ENCODE measurements at places on chromosomes 4 and X.
A peak's percentile ranks its signal among the peaks of the same experiment; 100 is the strongest.

DNA sequence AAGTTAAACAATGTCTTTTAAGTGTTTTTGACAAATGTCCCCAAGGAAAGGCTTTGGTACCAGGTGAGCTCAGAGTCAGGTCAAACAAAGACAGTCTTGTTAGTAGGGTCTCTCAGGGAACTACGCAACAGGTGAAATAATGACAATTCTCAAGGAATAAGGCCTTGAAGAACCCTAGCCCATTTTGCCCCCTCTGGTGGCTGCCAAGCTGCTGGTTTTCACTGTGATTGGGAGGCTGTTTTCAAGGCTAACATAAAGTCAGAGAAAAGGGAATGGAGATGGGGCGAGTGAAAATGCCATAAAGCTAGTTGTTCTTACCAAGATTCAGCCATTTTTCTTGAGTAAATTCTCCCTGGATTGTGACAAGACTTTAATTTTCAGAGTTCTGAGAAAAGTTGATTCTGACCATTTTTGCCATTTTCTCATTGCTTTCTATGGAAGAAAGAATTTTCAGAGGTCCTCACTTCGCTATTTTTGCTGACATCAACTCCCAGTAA lies 58.7 kb downstream of the RWDD4 start:
- no peak for DNase-seq

GRCh38 chr4:176902710-176903323 lies 110.1 kb upstream of the VEGFC start:
- peak; percentile 96 for DNase-seq

GRCh38 chr4:156792462-156793085 lies 179.0 kb downstream of the PDGFC start:
- no peak for DNase-seq

- peak; percentile 10 for DNase-seq
Measured at GRCh38 chr4:172813359-172813923, 355.2 kb upstream of the GALNT7 start.

GRCh38 chr4:140174543-140174942 lies 20.6 kb upstream of the MAML3 start:
- DNase-seq, result no peak

DNA sequence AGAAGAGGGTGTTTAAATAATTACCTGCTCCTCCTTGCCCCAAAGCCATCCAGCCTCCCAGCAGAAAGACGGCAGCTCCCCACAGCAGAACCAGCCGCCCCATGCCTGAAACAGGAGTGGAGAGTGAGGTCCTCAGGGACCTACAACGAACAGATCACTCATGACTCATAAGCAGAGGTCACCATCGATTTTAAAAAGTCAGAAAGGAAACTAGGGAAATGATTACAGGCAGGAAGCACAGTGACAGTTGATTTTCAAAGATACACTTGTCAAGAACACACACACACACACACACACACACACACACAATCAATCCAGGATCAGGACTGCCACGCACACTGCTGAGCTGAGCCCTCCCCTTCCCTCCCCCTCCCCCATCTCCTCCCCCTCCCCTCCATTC lies at the start of gene CRLF2:
CRLF2 (minus strand) TSS at position 118 of the 400 bp plus-strand sequence; CDS start at position 103, 15 bp downstream.
- peak; percentile 1 for DNase-seq

- peak; percentile 54 for DNase-seq
Measured at GRCh38 chr4:17068891-17069290, 170.4 kb upstream of the LDB2 start.

- no peak for DNase-seq
Measured at GRCh38 chr4:16555156-16555555, 328.9 kb upstream of the TAPT1 start.

- peak; percentile 85 for DNase-seq
Measured at GRCh38 chrX:10240918-10241317, 84.1 kb downstream of the CLCN4 start.

DNA sequence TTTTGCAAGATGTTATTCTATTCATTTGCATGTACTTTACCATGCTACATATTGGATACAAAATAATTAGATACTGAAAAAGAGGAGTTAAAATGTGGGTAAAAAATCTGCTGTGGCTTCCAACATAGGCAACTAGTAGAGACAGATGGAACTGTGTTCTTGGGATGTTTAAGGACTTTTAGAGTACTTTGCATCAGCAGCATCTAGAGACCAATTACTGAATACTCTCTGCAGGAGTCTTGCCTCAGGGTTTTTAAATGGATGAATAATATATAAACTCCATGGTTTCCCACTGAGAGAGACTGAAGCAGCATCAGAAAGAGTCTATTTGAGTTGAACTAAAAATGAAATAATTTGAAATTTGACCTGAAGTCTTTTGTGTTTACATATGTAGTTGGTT lies 676.7 kb downstream of the GALNTL6 start:
- no peak for DNase-seq

- no peak for DNase-seq
Measured at GRCh38 chr4:152696764-152697261, 17.0 kb upstream of the TMEM154 start.

DNA sequence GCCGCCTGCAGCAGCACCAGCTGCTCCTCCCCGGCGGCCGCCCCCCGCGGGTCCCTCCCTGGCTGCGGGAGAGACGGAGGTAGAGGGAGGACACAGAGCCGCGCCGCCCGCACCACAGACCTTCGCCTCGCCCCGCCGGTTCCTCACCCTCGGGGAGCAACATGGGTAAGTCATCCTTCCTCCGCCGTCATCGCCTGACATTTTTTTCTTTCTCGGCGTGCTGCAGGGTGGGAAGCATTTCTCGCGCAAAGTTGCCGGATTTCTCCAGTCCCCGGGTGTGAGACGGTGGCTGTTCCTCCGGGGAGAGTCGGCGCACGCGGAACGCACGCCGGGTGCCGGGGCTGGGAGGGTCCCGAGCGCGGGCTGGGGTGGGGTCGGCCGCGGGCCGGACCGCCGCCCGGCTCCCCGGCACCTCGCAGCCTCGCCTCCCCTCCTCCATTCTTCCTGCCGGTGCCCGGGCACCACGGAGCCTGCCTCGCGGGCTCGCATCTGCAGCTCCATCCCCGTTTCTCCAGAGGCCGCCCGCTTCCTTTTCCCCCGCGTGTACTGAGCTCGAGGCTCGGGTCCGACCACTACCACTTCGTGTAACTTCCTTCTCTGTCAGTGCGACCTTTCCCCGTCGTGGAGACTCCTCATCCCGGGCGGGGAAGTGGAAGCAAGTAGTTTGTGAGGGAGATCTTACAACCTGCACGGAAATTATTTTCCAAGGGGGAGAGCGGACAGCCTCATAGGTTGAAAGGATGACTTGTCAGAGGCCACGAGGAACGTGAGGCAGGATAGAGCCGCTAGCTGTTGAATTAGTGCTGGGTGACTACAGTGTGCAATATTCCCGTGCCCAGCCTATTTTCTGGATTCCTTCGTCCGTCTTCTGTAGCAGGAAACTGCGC lies 464 bp downstream of the RAP1GDS1 start:
- peak; percentile 62 for DNase-seq

DNA sequence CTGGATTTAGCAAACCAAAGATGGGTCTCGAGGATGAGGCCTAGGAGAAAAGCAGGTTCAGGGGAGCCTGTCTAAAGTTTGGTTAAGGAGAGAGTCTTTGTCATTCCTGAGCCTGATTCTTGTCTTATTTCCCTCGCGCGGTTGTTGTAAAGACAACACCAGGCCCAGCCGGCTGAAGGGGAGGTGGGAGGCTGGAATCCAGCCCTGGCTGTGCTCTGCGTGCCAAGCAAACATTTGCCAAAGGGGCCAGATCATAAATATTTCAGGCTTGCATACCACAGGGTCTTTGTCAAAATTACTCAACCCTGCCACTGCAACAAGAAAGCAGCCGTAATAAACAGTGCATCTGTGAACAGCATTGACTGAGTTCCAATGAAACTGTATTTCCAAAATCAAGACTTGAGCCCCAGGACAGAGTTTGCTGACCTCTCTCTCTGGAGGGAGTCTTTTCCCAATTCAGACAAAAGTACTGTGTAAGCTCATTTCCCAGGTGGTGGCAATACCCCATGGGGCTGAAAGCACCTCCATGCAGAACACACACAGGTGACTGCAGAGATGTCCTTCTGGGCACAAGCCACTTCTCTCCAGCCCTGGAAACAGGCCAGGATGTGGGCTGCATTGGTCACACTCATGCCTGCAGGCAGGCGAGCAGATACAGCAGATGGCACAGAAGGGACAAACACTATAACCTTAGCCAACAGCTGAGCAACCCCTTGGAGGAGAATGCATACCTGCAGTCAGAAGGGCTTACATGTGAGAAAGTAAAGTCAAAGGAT lies 320.3 kb downstream of the STK32B start:
- peak; percentile 82 for DNase-seq

- peak; percentile 39 for DNase-seq
Measured at GRCh38 chr4:47615385-47615784, 130.3 kb downstream of the ATP10D start.

- DNase-seq, result no peak
Measured at GRCh38 chr4:55732864-55733263, 86.7 kb upstream of the EXOC1L start.

- no peak for DNase-seq
Measured at GRCh38 chr4:139736661-139737060, 71.0 kb downstream of the MGST2 start.

- no peak for DNase-seq
Measured at GRCh38 chr4:172777729-172778431, 390.7 kb upstream of the GALNT7 start.

- DNase-seq, result no peak
Measured at GRCh38 chrX:101732870-101733269, 73.2 kb upstream of the ARMCX2 start.

DNA sequence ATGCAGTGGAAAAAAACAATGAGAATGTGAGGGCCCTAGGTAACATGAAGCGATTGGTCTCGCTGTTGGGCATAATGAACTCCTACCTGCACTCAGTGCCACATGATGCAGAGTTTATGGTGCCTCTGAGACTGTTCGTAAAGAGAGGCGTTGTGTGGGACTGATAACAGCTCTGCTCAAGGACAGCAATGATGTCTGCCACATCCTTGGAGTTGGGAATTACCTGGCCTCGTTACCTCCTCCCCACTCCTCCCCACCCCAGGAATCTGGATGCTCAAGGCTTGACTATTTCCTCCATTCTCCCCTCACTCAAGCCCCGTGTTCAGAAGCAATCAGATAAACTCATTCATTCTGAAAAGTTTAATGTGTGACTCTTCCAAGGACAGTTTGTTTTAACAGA lies 148.0 kb upstream of the JADE1 start:
- no peak for DNase-seq

GRCh38 chr4:74529284-74530041 lies 84.5 kb downstream of the AREG start:
- no peak for DNase-seq

DNA sequence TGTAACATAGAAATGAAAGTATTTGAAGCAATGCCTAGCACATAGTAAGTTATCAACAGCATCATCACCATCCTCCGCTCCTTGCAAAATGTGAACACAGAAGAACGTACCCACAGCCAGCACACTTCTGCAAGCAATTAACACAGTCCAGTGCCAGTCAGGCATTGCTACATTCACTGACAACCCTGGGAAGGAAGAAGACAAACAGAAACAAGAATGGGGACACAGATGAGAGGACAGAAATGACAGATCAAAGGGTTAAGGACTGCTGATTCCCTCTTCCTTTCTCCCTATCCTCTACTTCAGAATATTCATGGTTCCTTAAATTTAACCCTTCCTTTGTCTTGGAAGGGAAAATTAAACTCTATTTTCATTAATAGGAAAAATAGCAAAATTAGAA lies 53.1 kb downstream of the CHM start:
- DNase-seq, result no peak

GRCh38 chrX:132740316-132741123 lies 217.9 kb downstream of the HS6ST2 start:
- no peak for DNase-seq

DNA sequence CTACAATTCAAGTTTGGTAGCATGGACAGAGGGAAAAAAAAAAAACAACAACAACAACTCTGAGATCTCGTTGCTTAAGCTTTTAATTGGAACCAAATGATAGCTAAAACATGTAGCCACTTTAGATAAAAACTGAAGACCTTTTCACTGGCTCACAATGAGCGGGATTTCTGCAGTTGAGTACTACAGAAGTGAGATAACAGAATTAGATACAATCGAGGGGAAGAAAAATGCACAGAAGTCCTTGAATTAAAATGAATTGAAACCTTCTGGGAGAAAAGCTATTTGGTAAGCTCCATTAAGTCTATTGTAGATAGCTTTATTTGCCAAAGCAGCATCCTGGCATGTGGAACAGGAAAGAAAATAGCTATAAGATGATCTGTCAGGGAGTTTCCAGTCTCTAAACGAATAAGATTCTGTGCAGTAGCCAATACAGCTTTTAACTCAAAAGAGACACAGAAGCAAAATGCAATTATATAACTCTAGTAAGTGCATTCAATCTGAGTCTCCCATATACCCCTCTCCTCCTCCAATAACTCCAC lies 248.5 kb downstream of the ENOX2 start:
- peak; percentile 25 for DNase-seq

DNA sequence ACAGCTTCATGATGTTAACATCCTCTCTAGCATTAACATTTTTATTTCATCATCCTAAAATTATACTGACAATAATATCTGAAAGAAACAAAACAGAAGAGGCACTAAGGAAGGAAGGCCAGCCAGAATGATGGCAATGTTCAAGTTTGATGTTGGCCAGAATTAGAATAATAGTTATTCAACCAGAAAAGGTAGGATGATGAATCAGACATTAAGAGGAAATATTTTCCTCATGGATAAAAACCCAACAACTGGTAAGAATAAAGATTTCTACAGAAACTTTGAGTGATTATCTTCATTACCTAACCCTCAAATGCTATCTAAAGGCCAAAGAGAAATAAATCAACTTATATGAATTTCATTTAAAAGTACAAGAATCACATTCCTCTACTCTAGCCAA lies 105.2 kb downstream of the PDE5A start:
- peak; percentile 16 for DNase-seq

DNA sequence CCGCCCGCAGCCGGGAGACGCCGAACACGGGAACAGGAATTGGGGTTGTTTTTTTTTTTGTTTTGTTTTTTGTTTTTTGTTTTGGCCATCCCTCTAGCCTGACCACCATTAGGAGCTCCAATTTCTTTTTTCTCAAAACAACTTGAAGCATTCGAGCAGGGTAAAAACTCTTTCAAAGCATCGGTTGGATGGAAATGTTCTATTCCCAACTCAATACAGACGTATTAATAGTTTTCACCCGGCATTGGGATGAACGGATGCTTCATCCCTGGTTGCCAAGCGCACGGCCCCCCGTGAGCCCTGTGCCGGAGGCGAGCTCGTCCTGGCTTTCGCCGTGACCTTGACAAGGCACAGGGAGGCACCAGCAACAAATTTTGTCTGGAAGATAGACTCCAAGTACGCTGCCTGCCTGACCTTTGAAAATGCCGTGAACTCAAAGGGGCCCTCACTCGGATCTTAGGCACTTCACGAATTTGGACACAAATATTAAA lies 352 bp upstream of the MAP3K15 start:
- no peak for DNase-seq

GRCh38 chrX:39492497-39493162 lies 605.1 kb downstream of the BCOR start:
- no peak for DNase-seq

- no peak for DNase-seq
Measured at GRCh38 chr4:153970169-153970568, 181.3 kb upstream of the SFRP2 start.

DNA sequence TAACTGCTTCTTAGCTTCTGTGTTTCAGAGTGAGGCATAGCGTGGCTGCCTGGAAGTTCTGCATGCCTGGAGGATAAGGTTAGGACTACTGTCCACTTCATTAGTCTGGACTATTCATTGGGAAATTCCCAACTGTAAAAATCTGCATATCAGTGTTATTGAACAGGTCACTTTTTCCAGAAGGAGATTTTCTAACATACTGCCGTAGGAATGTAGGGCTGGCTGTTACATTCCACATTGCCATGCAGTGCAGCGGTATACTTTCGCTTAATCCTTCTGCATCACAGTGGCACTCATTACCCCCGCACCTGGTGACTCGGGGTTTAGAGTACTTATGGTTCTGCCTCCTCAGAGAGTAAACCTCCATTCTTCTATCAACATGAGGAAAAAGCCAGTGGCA lies 104.6 kb downstream of the NPFFR2 start:
- DNase-seq, result no peak

Measured in fibroblast of skin of abdomen (primary cell).